IPS-NIHi11 (cell line): ENCODE measurements at places on chromosomes 12 and 14.
A peak's percentile ranks its signal among the peaks of the same experiment; 100 is the strongest.

GRCh38 chr12:123119808-123120207 is 31.1 kb downstream of the PITPNM2 start:
- no peak for DNase-seq

DNA sequence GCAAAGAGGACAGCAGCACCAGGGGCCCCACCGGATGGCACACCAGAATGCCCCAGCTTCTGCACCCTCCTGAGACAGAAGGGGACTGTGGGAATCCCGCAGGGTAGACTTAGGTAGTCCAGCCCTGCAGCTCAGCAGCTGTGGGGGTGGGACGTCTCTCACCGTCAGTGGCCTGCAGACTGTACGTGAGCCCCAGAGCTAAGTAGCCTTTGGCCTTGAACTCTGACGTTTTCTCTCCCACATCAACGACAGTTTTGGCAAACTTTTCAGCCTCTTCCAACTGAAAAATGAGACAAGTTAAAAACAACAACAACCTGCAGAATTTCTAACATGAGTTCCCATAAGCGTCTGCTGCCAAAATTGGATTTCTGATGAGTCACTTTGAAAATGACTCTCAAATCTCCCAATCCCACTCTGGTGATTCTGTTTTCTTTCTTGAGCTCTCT is 161.4 kb downstream of the TTC7B start:
- no peak for DNase-seq

DNA sequence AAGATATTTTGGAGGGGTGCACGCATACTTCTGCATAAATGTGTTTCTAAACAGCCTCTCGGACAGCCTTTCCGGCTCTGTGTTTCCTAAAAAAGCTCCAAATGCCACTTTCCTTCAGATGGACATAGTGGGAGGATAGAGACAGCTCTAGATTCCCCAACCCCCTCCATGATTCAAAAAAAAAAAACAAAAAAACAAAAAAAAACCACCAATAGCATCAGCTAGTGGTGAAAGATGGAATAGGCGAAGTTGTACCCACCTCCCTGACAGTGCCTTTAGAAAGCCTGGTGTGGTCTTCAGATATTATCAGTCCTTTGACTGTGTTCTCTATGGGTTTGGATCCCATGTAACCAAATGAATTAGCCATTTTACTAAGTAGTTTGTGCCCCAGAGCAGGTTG is 94.1 kb downstream of the PHETA1 start:
- DNase-seq = peak; percentile 67

- DNase-seq = no peak
Observed at GRCh38 chr14:80164991-80165721, 46.1 kb downstream of the DIO2 start.

GRCh38 chr12:67690656-67691055 is 42.1 kb downstream of the DYRK2 start:
- DNase-seq = no peak

DNA sequence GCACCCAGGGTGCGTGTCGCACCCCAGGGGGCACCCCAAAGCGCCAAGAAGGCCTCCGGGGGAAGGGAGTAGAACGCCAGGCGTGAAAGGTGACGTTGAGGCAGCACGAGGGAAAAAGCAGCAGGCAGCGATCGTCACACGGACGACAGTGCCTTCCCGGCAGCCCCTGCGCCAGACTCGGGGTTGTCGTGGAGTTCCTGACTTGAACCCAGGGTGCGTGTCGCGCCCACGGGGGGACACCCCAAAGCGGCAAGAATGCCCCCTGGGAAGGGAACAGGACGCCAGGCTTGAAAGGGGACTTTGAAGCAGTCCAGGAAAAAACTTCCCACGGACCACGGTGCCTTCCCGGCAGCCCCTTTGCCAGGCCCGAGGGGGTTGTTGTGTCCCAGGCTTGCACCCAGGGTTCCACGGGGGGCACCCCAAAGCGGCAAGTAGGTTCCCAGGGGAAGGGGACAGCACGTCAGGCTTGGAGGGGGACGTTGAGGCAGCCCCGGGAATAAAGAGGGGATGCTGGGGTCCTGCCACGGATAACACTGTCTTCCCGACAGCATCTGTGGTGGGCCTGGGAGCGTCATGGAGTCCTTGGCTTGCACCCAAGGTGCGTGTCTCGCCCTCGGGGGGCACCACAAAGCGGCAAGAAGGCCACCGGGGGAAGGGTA is 159.2 kb upstream of the ALG10B start:
- DNase-seq = no peak

DNA sequence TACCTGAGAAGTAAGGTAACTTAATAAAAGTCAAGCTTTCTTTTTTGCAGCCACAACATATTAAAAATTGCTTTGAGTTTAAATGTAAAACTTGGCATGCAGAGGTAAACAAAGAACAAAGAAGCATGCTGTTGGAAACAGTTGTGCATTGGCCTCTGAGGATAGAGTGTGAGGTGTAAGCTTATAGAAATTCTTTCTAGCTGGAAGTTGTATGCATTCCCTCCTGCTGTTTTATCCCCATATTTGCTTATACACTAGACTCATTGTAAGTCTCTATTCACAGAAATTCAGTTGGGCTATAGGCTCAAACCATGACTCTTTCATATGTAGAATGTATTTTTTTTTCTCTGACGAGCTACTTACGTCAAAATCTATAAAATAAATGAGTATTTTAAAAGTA is 316.3 kb downstream of the SLC6A15 start:
- DNase-seq = no peak

- DNase-seq = no peak
Observed at GRCh38 chr14:51653079-51653774, 1.5 kb downstream of the FRMD6 start.

- no peak for DNase-seq
Observed at GRCh38 chr14:27634056-27634970, 1036.5 kb upstream of the NOVA1 start.

GRCh38 chr14:105527381-105527825 is 1.0 kb downstream of the TMEM121 start:
- DNase-seq = no peak

DNA sequence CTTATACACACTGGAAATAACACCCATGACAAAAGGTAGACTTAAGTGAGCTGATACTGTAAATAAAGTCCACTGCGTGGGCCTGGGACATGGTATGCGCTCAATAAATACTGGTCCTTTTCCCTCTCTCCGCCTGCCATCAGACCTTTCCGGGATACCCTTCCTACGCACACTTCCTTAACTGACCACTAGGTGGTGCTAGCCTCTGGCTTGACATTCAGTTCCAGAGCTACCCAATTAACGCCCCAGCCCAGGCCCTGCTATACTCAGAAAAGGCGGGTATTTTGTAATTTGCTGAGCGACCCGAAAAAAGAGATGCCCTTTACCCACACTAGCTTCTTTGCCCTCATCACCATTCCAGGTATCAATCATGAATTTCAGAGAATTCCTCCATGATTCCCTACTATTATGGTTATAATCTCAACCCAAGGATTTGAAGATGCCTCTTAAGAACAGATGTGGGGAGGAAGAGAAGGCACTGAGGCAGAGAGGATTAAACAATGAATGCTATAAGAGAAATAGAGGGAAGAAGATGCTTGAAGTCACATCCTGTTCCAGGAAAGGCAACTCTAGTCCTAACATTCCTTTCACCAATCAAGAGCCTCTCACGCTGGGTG is 3.9 kb upstream of the LRP1 start:
- DNase-seq = peak; percentile 78

GRCh38 chr14:68341411-68342212 is 451.3 kb downstream of the ZFP36L1 start:
- DNase-seq = no peak

DNA sequence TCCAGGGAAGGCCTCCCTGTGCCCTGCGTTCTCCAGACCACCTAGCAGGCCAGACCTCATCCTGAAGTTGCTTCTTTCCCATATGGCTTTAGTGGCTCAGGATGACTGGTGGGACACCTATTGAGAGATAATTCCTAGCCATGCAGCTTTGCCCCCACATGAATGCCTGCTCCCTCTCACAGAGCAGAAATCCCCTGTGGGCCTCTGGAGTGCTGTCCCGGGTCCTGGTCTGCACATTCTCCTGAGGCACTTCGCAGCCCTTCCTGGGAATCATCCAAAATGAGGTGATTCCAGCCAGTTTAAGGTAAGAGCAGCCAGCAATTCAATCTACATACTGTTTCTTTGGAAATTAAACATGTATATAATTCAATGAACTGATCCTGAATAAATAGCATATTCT is 135.9 kb downstream of the GPR65 start:
- peak; percentile 39 for DNase-seq

- no peak for DNase-seq
Observed at GRCh38 chr12:9796346-9796745, 30.9 kb upstream of the KLRF1 start.

DNA sequence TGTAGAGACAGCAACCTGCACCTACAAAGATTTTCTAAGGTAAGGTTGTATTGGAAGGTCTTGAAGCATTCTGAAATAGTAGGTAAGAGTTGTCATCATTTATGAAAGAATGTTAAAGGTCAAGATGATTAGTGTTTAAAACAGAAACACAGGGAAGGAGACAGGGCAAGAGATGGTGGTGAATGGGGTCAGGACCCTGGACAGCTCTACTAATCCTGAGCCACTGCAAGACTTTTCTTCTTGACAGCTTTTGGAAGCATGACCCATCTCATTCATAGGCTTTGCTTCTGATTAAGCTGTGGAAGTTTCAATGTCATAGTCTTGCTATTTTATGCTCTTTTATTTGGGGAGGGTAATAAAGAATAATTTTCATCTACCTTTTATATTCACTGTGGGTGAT is 75.5 kb upstream of the CAND1 start:
- peak; percentile 60 for DNase-seq

DNA sequence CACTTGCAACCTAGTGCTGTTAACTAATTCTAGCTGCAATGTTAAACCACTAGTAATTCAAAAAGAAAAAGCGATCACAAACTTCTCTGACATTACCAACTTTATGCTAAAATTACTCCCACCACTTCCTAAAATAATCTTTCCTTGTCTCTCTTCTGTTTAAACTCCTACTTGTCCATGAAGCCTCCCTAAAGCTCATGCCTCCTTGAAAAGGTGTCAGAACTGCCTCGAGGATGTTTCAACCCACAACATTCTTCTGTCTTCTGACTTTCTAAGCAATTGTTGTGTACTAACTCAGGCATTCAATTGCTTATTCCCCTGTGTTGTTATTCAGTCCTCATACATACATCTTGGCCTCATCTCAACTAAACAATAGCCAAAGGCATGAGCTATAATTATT is 5.9 kb downstream of the GNPTAB start:
- no peak for DNase-seq

- peak; percentile 94 for DNase-seq
Observed at GRCh38 chr14:23366426-23366921, 1.5 kb upstream of the EFS start.

- DNase-seq = peak; percentile 15
Observed at GRCh38 chr14:58299401-58300330, 1.3 kb downstream of the ARID4A start.

DNA sequence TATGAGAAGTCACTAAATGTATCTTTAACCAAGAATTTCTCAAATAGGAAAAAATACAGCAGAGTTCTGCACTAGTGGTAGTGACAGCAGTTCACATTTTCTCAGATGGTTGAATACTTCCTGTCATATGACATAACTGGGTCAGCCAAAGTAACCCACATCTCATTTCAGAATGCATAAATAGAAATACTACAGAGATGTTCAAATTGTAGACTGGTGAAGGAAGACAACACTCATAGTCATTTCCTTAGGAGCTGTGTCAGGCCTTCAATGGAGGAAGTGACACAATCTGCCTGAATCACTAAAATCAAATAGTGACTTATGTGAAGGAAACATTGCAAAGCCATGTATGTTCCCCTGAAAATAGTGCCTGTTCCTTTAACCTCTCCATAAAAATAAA is 32.4 kb downstream of the FERMT2 start:
- DNase-seq = no peak

DNA sequence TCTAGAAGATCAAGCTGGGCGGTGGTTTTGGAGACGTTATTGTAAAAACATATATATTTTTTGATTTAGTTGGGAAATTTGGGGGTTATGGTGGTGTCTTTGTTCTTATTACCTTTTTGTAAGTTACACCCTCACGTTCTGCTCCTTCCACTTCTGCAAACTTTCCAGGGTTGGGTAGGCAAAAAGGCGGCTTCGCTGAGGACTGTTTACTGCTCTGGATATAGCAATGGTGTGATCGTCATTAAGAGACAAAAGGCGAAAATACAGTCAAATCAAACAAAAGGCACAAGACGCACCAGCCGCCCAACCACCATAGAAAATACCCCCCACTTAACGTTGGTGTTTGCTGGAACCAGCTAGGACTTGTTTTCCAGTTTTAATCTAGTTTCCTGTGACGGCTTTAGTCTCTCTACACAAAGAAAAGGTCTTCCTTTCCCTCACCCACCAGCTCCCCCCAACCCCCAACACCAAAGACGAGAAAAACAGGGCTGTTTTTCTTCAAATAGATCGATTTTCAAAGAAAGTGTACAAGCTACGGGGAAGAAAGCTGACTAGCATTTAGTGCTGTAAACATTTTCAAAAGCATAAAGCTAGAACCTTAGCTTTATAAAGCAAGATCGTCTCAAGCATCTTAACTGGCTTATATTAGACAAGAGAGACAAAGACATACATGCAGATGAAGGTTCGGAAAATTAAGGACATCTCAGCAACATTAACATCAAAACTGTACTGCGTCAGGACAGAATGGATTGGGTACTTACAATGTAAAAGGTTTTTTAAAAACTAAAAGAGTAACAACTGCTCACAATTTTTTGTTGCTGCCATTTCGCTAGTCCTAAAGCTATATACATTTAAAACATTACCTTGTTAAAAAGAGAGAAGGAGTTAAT is 2.0 kb upstream of the SETD1B start:
- DNase-seq = no peak

DNA sequence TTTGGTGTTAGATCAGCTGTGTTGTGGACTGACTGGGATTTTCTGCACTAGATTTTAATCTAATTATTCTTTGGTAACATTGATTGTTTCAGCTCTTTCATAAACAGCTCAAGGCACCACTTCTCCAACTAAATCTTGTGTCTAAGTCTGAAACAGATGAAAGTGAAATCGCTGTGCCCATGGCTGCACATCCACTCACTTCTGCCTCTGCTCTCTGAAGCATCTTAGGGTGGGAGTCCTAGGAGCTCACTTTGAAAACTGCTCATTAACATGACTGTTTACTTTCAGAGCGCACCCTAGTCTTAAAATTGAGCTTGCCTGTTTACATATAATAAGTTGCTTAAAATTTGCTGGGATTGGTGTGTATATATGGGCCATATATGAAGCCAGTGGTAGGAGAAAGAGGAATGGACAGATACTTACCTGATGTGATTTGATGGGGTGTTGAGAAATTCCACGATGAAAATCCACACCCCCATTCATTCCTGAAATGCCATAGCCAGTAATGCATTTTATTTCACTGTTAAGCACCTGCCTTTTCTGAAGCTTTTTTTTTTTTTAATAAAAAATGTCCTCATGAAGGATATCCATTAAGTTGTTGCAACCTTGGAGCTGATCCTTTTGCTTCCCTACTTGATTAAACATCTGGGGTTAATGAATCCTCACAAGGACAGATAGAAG is 52.8 kb downstream of the PPFIBP1 start:
- no peak for DNase-seq

GRCh38 chr12:2284857-2285256 is 232.1 kb downstream of the CACNA1C start:
- peak; percentile 76 for DNase-seq

DNA sequence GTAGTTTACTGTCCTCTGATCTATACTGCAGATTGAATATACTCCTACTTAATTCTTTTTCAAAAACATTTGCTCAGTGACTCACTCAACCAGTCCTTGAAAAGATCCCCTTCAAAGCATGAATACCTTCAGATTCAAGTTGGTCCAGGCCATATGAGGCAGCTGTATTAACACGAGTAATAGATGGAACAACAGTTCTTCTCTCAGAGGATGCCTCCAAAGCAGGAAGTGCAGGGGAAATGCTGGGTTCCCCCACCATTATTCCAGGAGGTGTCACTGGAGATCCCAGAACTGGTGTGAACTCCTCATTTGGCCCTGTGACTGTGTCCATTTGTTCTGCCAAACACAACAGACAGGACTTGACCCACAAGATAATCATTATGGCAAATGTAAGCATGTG is 20.6 kb downstream of the ARMH4 start:
- DNase-seq = no peak
